NCI-H2081 treated with DMSO at 0.1 percent for 48 hours (cell line): ENCODE measurements at places on chromosomes 13 and 19.

GRCh38 chr19:34994286-34994642 is 5.9 kb upstream of the GRAMD1A start:
- no peak for DNase-seq

- no peak for DNase-seq
Measured at GRCh38 chr13:60135344-60135743, 28.4 kb downstream of the DIAPH3 start.

- DNase-seq: no peak
Measured at GRCh38 chr13:19818223-19818842, 35.6 kb upstream of the PSPC1 start.

DNA sequence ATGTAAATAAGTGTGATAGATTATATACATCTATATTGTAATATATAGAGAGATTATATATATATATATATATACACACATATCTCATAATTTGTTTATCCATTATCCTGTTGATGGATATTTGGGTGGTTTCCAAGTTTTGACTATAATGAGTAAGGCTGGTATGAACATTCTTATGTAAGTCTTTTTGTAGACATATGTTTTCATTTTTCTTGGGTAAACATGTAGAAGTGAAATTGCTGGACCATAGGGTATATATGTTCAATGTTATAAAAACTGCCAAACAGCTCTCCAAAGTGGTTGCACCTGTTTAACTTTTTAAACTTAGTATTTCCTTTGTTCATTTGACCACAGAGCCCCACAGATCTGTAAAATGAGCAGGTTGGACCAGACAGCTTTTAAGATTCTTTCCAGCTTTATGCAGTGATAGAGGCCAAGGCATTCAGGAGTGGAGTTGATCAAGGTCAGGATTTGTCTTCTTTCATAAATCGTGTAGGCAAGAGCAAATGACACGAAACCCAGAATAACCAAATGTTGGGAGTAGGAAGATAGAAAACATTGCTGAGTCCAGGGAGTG is 21.7 kb upstream of the KATNAL1 start:
- DNase-seq: no peak

DNA sequence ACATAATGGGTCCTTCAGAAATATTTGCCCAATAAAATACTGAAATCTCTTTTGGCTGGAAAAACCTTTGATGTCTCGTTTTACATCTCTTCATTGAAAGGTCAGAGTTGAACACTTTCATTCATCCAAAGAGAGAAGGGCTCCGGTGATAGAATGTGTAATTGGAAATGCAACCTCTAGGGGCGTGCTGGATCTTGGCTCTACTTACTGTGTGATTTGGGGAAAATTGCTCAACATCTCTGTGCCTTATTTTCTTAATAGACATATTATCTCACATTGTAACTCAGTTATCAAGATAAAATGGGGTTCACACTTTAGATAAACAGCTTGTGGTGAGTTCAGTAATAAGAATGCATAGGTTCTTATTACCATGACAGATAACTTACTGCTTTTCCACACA is 1444.1 kb downstream of the SLITRK5 start:
- no peak for DNase-seq
